ENCODE measurements at places on chromosomes 5 and 9.

- no peak for DNase-seq
These were observed 26.6 kb upstream of the CREBRF start for GRCh38 chr5:173029499-173029921.

- DNase-seq = no peak
These were observed 1.1 kb downstream of the PLPP6 start for GRCh38 chr9:4662989-4663792.

GRCh38 chr5:151085517-151086041, 4.7 kb upstream of the TNIP1 start:
- no peak for DNase-seq

- no peak for DNase-seq
These were observed 256.8 kb upstream of the TNC start for GRCh38 chr9:115374724-115375268.

GRCh38 chr5:43121913-43122484, 1.3 kb downstream of the ZNF131 start:
- peak; percentile 8 for DNase-seq

DNA sequence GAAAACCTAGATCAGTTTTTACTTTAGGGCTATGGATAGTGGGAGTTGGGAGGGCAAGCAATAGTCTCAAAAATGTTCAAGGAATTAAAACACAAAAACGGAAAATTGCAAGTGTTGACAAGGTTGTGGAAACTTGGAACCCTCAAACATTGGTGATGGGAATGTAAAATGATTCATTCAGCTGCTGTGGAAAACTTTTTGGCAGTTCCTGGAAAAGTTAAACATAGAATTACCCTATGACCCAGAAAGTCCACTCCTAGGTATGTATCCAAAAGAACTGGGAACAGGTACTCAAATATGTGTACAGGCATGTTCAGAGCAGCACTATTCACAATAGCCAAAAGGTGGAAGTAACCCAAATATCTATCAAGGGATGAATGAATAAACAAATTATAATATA, 1.2 kb upstream of the MSANTD3 start:
- DNase-seq = no peak

DNA sequence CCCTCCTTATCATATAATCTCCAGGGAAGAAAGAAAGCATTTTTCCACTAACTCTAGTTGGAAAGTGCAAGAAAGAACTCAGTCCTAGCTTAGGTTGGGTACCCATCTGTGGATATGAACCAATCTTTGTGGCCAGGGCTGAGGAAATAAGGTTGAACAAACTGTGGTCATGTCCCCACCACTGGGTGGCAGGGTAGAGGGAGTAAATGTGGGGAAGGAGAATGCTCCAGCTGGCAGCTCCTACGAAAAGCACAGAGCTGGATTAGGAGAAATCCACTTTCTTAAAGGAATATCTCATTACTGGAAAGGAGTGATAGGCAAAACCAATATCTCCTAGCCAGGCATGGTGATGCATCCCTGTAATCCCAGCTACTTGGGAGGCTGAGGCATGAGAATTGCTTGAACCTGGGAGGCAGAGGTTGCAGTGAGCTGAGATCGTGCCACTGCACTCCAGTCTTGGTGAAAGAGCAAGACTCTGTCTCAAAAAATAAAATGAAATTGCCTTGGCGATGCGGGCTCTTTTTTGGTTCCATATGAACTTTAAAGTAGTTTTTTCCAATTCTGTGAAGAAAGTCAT, 175.1 kb downstream of the CCDC192 start:
- DNase-seq = no peak

DNA sequence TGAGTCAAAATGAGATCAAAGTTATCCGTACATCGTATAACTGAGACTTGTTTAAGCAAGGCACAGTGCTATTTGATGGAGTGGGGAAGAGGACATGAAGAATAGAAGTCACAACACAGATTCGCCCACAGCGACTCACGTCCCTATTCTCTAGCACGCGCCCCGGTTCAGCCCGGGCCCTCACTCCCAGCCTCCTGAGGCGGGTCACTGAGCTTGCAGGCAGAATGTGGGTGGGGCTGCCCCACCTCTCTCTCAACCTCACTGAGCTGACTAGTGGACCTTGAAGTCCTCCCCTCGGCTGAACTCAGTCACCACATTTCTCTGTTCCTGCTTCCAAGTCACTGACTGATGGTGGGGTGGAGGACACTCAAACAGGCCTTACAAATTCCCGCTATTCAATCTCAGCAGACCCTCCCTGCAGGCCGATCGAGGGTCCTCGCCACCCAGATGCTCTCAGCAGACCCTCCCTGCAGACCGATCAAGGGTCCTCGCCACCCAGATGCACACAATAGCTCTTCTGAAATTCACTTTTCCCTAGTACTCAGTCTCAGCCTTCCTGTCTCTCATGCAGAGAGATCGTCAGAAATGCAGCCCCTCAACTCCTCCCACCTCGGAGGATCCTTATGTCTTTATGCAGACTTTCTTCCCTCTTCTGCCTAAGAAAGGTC, 12.9 kb downstream of the GLDC start:
- DNase-seq = no peak

- DNase-seq = no peak
These were observed 525.6 kb downstream of the CETN3 start for GRCh38 chr5:89883967-89884366.

DNA sequence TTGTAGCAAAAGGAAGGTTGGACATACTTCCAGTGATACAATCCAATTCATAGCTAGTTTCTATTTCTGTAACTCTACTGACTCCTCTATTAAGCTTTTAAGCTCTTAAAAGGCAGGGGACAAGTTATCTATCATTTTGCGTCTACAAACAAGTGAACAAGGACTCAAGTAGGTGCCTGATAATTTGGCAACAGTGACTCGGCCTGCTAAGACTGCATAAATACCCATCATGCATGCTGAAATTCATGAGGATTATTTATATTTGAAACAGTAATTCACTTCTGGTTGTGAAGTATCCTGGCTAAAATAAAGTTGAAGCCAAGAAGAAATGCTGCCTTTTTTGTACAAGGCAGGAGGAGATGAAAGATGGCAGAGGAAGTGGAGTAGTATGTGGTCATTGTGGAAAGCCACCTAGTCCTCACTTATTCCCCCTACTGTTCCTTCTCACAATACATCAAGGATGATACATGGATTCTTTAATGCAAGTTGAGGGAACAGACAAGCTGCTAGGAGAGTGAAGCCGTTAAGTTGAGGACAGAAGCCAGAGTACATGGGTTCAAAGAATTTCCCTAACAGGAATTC, 74.0 kb downstream of the MRPS27 start:
- DNase-seq = no peak

DNA sequence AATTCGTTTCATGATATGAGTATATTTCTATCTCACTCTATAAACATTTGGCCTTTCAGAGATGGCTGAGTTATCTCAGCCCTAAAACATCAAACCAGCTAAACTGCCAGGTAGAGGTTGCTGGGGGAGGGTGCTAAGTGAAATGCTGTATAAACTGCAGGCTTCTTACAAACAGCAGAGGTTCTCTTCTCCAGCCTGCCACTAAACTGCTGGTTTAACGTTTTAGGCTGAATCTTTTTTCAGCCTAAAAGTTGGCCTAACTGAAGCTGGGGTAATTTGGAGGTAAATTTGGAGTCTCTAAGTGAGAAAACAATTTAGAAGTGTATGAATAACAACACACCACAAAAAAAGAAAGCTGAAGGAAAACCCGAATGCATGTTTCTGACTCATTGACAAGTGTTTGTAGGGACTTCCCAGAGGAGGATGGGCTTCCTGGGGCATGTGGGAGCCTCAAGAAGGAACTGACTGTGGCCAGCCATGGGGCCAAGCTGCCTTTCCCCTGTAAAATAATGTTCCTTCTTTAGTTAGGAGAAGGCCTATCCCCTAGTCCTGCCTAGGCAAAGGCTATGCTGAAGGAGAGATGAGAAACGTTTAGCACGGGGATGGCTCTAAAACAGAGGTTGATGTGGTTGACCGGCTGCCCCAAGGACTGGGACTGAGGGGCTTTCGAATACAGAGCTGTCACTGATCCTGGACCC, 44.3 kb downstream of the SLC28A3 start:
- no peak for DNase-seq

- no peak for DNase-seq
These were observed 10.0 kb downstream of the DIPK1B start for GRCh38 chr9:136722093-136722968.

GRCh38 chr9:16135968-16136367, 583.1 kb downstream of the CCDC171 start:
- no peak for DNase-seq

DNA sequence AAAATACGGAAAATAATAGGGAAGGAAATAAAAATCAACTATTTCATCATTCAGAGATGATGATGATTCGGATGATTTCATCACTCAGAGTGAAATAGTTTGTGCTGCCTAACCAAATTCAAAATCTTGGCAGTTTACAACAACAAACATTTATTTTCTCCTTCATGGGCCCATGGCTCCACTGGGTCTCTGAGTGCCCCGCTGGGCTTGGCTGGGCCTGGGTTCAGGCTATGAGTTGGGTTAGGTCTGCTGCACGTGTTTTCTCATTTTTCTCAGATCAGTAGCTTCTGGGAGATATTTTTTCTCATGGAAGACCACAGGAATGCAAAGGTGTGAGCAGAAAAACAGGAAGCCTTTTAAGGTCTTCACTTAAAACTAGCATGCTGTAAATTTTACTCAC, 24.0 kb upstream of the F2RL1 start:
- no peak for DNase-seq

DNA sequence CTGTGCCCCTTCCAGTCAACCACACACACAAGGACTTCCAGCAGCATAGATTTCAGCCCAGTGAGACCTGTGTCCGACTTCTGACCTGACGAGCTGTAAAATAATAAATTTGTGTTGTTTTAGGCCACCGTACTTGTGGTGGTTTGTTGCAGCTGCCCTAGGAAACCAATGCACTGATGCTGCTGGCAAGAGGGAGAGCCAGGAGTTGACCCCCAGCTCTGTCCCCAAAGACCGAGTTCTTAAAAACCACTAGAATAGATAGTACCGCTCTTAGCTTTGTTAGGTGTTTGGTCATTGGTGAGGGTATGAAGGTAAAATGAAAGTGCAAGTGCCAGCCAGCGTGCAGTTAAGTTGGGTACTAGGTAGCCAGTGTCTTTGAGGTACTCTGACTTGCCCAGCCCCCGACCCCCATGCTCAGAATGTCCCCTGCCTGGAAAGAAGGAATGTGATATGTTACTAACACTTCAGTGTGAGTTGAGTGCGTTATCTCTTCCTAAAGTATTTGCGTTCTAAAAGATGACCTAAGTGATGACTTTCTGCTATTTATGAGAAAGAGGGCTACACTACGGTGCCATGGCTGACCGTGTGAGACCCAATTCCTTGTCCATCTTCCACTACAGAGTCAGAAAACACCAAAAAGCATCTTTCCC, 185.6 kb downstream of the AOPEP start:
- no peak for DNase-seq

GRCh38 chr5:56195016-56195415, 38.1 kb downstream of the ANKRD55 start:
- DNase-seq = no peak

DNA sequence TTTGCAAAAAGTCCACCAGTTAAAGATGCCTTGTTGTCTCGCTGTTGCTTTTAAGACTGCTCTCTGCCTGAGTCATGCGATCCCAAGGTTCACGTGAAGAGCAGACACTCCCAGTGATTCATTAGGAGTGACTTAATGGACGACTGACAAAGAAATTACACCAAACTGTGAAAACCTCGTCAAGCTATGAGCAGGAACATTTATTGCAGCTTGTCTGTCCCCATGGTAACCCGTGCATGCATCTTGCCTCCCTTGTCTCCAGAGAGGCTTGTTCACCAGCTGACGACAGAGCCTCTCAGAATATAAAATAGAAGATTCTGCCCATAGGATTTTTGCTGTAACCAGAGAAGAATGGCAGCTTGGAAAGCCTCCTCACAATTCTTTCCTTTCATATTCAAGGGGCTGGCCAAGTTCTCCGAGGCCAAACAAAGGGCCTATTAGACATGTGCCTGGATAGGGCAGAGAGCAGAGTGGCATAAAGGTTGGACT, 352.7 kb downstream of the SPOCK1 start:
- DNase-seq = peak; percentile 98
